ENCODE measurements at places on chromosomes 7 and 10. TPM values are rescaled to one million over a fixed set of nuclear protein-coding genes. Genes with fewer than 3 reads are reported as not detected.
A peak's percentile ranks its signal among the peaks of the same experiment; 100 is the strongest.

Gene NUPR2
- not detected for total RNA-seq

Gene TRPV5
- total RNA-seq = not detected

Gene AGBL3
- 2.2 TPM for total RNA-seq

Gene ZNF425
- 0.98 TPM for total RNA-seq

Gene CALU
- 44.5 TPM for total RNA-seq

Gene FBXL13
- total RNA-seq = 0.78 TPM

Gene CRTAC1
- not detected for total RNA-seq

Gene TAC1
- total RNA-seq = 0.72 TPM

Gene ITPRID1
- total RNA-seq = not detected

Gene ABCF2
- total RNA-seq = 87.5 TPM

Gene HYAL4
- not detected for total RNA-seq

- no peak overlapping the region for H3K4me3 ChIP-seq
- H3K27me3 ChIP-seq = no peaks in the 10 kb centered on the region
- H3K4me1 ChIP-seq = peaks cover 6% of the 10 kb centered on the region
- H3K36me3 ChIP-seq = no peaks in the 10 kb centered on the region
- no peak overlapping the region for H3K27ac ChIP-seq
- no peak for DNase-seq
These were observed 57.2 kb downstream of the FAM171A1 start for GRCh38 chr10:15313843-15314242.

DNA sequence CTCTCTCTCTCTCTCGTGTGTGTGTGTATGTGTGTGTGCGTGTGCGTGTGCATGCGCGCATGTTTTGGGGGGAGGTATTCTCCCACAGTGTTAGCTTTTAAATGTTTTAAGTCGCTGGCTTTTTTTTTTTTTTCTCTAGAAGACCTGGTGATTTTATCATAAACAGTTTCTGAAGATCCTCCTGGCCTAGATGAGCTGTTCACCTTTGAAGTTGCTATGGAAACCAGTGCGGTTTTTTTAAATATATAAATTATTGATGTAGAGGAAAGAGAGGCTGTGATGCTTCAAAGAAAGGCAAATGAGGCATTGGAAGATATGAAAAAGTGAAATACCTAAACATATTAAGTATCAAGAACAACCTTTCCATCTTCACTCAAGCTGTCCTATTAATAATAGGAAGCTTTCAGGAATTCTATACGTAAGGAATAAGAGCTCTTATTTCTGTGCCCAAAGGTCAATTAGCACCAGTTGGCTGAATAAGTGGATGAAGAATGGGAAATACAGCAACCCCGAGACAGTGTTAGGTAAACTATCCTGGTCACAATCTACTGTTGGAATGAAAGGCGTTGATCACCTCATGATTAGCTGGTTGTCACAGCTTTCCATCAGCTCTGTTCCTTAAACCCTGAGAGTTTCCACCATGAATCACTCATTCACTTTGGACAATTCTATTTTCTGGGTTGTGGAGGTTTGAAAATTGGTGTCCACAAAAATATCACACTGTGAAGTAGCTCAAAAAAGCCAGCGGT lies 66.5 kb upstream of the SLC35G1 start:
- H3K27me3 ChIP-seq = peaks cover 5% of the 10 kb centered on the region
- no peaks in the 10 kb centered on the region for H3K36me3 ChIP-seq
- DNase-seq = no peak
- H3K4me3 ChIP-seq = no peak overlapping the region

DNA sequence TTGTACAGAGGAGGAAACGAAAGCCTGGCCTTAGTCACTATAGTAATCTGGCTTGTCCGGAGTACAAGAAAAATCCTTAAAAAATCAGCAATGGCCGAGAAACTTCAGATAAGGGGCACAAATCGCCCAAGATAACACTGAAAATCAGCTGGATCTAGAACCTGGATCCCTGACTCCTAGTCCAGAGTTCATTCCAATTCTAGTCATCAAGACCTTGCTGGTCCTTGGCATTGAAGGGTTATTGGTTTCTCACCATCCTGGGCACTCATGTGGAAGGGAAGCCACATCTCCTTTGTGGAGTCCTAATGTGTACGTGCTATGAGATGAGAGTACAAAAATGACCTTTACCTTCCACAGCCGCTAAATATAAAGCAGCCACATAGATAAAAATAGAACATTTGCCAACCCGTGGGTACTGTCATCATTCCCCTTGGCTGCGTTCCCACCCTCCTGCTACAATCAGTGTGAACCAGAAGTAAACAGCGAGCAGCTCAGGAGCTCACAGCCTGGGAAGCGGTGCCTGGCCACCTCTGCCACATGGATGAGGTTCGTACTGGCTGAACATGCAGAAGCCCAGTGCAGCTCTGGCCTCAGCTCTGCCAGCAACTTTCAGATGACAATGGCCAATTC lies 116.0 kb upstream of the PDLIM1 start:
- H3K27me3 ChIP-seq = peaks cover 8% of the 10 kb centered on the region
- no peak for DNase-seq
- H3K36me3 ChIP-seq = no peaks in the 10 kb centered on the region
- H3K4me1 ChIP-seq = peaks cover 2% of the 10 kb centered on the region
- H3K4me3 ChIP-seq = no peak overlapping the region

DNA sequence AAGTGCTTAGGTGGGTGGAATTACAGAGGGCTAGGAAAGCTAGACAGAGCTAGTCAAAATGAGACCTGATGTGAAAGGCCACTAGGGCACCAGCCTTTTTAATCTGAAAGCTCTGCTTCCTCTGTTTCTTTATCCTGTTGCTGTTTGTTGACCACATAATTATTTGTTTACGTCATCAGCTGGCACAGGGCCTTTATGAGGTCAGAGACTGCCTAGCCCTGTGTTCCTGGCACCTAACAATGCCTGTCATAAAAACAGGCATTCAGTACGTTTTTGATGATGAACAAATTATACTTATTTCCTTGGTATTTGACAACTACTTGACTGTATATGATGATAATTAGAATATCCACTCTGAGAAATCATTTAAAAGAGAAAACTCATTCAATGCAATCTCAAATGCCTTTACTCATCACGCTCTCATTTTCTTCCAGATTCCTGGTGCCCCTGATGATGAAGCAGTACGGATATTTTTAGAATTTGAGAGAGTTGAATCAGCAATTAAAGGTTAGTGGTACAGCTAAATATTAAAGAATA lies 26.0 kb downstream of the RBM17 start:
- H3K36me3 ChIP-seq = peaks cover 42% of the 10 kb centered on the region
- no peaks in the 10 kb centered on the region for H3K27me3 ChIP-seq
- peak overlapping the region; percentile 12 for H3K27ac ChIP-seq
- no peak for DNase-seq
- H3K4me1 ChIP-seq = peaks cover 18% of the 10 kb centered on the region
- H3K4me3 ChIP-seq = no peak overlapping the region

GRCh38 chr7:93558705-93559614 lies 15.6 kb downstream of the CALCR start:
- DNase-seq = no peak
- H3K4me1 ChIP-seq = no peaks in the 10 kb centered on the region
- H3K36me3 ChIP-seq = no peaks in the 10 kb centered on the region
- H3K27me3 ChIP-seq = peaks cover 12% of the 10 kb centered on the region
- H3K4me3 ChIP-seq = no peak overlapping the region
- H3K27ac ChIP-seq = no peak overlapping the region

DNA sequence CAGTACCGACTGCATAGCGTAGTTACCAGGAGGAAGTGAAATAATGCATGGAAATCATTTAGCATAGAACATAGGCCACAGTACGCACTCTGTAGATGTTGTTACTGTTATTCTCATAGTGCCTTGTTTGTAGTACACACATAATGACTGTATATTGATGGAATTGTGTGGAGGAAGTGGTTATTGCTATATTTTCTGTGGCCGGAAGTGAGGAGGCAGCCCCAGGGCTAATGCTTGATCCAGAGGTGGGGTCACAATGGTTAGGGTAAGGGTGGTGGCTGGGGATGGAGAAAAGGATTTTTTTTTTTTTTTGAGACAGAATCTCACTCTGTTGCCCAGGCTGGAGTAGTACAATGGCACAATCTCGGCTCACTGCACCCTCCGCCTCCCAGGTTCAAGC lies 4.5 kb upstream of the MGAM start:
- H3K36me3 ChIP-seq = no peaks in the 10 kb centered on the region
- H3K27ac ChIP-seq = no peak overlapping the region
- H3K4me3 ChIP-seq = no peak overlapping the region
- DNase-seq = no peak
- no peaks in the 10 kb centered on the region for H3K27me3 ChIP-seq

DNA sequence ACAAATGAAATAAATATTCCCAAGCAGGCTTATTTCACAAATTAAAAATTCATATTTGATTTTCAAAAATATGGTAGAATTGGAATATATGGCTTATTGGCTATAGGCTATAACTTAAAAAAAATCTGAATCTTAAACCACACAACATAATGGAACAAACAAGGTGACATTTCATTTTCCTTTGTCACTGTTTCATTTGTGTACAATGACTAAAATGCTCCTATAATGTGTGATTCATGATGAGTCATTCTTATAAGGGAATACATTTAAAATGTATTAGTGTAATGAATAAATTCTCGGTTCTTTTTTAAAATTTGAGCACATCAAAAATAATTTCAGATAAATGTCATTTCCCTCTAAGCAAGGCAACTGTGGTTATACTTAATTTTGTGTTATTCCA lies 148.0 kb upstream of the ANK3 start:
- peaks cover 11% of the 10 kb centered on the region for H3K4me1 ChIP-seq
- H3K27ac ChIP-seq = no peak overlapping the region
- H3K4me3 ChIP-seq = no peak overlapping the region

DNA sequence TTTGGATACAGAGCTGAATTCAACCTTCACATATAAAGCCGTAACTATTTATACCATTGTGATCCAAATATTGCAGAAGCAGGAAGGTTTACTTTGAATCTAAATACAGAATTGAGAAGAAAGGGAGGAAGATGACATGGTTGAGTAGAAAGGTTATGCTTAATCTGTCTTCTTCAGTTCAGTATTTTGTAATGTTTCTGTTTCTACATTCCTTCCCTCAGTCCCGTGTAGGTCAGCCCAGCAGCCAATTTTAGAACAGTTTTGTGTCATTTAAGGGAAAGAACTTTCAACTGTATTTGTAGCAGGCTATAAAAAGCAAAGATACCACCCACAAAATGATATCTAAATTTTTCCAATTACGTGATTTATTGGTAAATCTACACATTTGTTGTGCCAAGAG lies 97.4 kb downstream of the CPED1 start:
- no peaks in the 10 kb centered on the region for H3K36me3 ChIP-seq
- no peak overlapping the region for H3K27ac ChIP-seq
- no peak for DNase-seq
- no peaks in the 10 kb centered on the region for H3K4me1 ChIP-seq
- no peak overlapping the region for H3K4me3 ChIP-seq
- H3K27me3 ChIP-seq = no peaks in the 10 kb centered on the region

- H3K4me3 ChIP-seq = no peak overlapping the region
- H3K27ac ChIP-seq = no peak overlapping the region
- no peaks in the 10 kb centered on the region for H3K36me3 ChIP-seq
- H3K27me3 ChIP-seq = peaks cover 28% of the 10 kb centered on the region
These were observed 149.8 kb downstream of the NSUN6 start for GRCh38 chr10:18501629-18502028.

GRCh38 chr10:84204122-84204521 lies 9.8 kb downstream of the CDHR1 start:
- H3K27me3 ChIP-seq = peaks cover 6% of the 10 kb centered on the region
- H3K4me3 ChIP-seq = no peak overlapping the region
- H3K36me3 ChIP-seq = no peaks in the 10 kb centered on the region
- no peak overlapping the region for H3K27ac ChIP-seq
- H3K4me1 ChIP-seq = no peaks in the 10 kb centered on the region

- no peaks in the 10 kb centered on the region for H3K27me3 ChIP-seq
- no peaks in the 10 kb centered on the region for H3K4me1 ChIP-seq
- no peak overlapping the region for H3K27ac ChIP-seq
- DNase-seq = no peak
- H3K36me3 ChIP-seq = no peaks in the 10 kb centered on the region
These were observed 222.3 kb downstream of the SUGCT start for GRCh38 chr7:40356871-40357709.

DNA sequence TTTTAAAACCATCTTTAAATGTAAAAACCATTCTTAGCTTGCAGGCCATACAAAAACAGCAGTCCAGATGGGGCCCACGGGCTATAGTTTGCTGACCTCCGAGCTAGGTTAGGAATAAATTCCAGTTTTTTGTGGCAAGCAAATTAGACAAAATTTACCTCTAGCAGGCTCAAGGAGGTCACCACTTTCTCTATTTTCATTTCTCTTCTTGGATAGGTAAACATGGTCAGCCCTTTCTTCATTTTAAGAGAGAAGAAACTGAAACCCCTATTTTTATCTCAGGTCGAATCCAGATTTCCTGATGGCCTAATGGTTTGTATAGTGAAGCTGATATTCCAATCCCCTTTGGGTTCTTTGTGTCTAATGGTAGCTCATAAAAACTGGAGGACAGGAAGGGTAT lies 10.7 kb downstream of the IKZF5 start:
- H3K4me3 ChIP-seq = no peak overlapping the region
- peaks cover 25% of the 10 kb centered on the region for H3K4me1 ChIP-seq
- H3K27ac ChIP-seq = peak overlapping the region; percentile 10
- no peaks in the 10 kb centered on the region for H3K27me3 ChIP-seq
- H3K36me3 ChIP-seq = peaks cover 24% of the 10 kb centered on the region
- DNase-seq = no peak

GRCh38 chr7:77455321-77455720 lies 39.2 kb upstream of the GSAP start:
- no peak for DNase-seq
- no peaks in the 10 kb centered on the region for H3K36me3 ChIP-seq
- no peaks in the 10 kb centered on the region for H3K27me3 ChIP-seq

DNA sequence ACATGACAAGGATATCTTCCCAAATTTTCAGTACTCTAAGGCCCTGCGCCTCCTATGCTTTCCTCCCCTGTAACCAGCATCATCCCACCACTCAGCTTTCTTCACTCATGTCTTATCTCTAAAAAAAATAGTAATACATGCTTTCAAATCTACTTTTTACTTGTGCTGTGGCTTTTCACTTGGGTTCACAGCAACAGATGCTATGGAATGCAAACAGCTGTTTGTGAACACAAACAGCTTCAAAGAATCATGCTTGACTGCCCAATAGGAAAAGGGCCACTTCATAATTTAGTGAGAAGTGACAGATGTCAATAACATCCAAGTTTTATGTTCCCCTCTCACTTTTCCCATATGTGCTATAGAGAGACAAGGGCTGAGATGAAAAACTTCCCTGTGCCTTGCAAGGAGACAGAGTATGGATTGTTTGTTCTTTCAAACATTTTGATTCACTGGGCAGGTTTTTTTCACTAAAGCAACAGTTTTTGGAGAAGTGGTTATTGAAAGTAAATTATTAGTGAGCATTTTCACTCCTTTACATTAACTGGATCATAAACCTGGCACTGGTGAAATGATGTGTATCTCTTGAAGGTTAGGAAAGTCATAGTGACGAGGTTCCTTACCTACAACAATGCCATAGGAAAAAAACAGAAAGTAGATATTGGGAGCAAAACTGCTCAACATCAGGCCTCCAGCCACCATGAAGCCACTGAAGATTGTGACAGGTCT lies 37.3 kb downstream of the SLC16A9 start:
- peaks cover 2% of the 10 kb centered on the region for H3K36me3 ChIP-seq
- H3K27ac ChIP-seq = no peak overlapping the region
- DNase-seq = no peak
- H3K27me3 ChIP-seq = peaks cover 4% of the 10 kb centered on the region
- H3K4me1 ChIP-seq = no peaks in the 10 kb centered on the region

- no peak overlapping the region for H3K27ac ChIP-seq
- DNase-seq = no peak
- H3K27me3 ChIP-seq = no peaks in the 10 kb centered on the region
- H3K4me3 ChIP-seq = no peak overlapping the region
- peaks cover 50% of the 10 kb centered on the region for H3K36me3 ChIP-seq
These were observed 198.9 kb upstream of the AOAH start for GRCh38 chr7:36923185-36923584.

Measured in activated naive CD8-positive, alpha-beta T cell treated with anti-CD3 and anti-CD28 coated beads for 36 hours (primary cell).